ENCODE measurements at places on chromosomes 12 and 14.

GRCh38 chr14:73943083-73943482 lies 6.8 kb downstream of the FAM161B start:
- no peak for DNase-seq

GRCh38 chr12:6550294-6551062 lies 5.4 kb downstream of the IFFO1 start:
- no peak for DNase-seq

GRCh38 chr14:21160061-21160610 lies 4.3 kb upstream of the OR5AU1 start:
- no peak for DNase-seq

GRCh38 chr12:50365709-50366406 lies 30.6 kb downstream of the FAM186A start:
- no peak for DNase-seq

GRCh38 chr12:114192013-114192412 lies 213.9 kb downstream of the TBX5 start:
- DNase-seq = no peak

DNA sequence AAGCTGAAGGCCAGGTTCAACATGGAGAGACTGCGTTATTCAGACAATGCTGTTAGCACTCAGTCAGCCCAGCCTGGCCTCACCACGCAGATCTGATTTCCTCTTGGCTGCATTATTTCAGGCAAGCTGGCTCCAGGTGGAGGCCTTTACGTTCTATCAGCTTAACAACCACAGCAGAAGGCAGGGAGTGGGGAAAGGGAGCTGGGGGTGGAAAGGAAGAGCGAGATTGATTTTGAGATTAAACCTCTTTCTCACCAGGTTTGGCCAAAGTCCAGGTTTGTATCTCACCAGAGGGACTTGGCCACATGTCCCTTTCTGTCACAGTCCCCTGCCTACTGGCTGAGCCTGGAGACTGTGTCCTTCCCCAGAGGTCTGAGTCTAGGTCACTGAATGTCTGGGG lies 543.7 kb upstream of the TMEM132C start:
- DNase-seq = no peak

GRCh38 chr12:68667896-68668295 lies 18.9 kb upstream of the NUP107 start:
- no peak for DNase-seq

DNA sequence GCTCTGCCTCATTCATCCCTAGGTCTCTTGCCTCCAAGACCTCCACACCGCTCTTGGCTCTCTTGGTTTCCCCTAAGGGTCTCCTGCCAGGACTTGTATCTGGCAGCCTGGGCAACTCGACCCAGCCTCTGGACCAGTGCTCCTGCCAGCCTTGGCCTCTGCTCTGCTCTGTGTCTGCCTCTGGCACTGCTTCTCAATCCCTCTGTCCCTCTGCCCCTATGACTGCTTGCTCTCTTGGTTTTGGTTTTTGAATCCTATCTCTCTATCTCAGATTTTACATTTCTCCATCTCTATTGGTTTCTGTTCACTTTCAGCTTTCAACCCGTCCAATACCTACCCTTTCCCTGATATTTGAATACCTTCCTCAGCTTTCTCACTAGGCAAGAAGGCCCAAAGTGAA lies 6.3 kb downstream of the ITGA5 start:
- DNase-seq = no peak
